ENCODE measurements at places on chromosomes 4 and X.

DNA sequence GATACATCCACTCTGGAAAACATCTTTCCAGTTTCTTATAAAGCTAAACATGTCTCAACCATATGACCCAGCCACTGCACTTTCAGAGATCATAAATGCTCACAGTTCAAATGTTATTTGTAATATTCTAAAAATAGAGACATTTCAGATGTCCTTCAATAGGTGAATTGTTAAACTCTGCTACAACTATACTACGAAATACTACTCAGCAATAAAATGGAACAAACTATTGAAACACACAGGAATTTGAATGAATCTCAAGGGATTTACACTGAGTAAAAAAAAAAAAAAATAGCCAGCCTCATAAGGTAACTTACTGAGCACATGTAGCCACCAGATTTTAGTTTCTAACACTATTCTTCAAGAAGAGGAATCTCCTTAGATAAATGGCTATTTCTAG is 253.9 kb downstream of the PCDH18 start:
- no peak for DNase-seq

DNA sequence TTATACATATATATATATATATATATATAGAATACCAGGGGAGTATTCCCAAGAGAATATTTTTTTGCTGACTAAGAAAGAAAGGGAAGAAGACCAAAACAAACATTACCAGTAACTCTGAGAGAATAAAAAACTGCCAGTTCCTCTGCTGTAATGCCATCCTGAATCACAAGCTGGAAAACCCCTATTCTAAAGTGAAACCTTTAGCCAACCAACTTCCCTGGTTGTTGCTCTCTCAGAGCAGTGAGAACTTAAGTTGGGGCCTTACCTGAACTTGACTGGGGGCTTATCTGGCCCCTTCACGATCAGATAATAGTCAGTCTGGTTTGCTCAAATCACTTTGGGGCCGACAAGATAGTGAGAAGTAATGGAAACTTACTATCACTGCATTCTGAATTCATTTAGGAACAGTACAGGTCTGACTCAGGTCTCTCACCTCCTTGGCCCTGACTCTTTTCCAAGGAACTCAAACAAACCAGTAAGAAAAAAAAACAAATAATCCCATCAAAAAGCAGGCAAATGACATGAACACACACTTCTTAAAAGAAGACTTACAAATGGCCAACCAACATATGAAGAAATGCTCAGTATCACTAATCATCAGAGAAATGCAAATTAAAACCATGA is 62.5 kb downstream of the CD40LG start:
- DNase-seq = no peak

DNA sequence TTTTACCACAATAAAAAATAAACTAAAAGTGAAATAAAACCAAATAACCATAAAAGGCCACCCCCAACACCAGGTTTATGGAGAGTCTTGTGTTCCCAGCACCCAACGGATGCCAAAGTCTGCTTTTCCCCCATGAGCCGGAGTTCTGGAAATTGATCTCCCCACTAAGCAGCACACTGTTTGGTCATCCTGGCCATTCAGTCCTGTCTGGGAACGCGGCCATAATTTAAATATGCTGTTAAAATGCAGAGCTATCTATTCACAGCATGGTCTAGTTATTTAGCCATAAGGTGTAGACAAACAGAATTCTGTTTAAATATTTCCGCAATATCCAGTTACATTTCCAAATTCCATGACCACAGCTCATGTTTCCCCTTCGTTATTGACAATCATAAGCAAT is 129.6 kb upstream of the TBL1X start:
- DNase-seq = no peak

- DNase-seq = no peak
These were observed 69.9 kb upstream of the TNIP3 start for GRCh38 chr4:121233982-121234381.

DNA sequence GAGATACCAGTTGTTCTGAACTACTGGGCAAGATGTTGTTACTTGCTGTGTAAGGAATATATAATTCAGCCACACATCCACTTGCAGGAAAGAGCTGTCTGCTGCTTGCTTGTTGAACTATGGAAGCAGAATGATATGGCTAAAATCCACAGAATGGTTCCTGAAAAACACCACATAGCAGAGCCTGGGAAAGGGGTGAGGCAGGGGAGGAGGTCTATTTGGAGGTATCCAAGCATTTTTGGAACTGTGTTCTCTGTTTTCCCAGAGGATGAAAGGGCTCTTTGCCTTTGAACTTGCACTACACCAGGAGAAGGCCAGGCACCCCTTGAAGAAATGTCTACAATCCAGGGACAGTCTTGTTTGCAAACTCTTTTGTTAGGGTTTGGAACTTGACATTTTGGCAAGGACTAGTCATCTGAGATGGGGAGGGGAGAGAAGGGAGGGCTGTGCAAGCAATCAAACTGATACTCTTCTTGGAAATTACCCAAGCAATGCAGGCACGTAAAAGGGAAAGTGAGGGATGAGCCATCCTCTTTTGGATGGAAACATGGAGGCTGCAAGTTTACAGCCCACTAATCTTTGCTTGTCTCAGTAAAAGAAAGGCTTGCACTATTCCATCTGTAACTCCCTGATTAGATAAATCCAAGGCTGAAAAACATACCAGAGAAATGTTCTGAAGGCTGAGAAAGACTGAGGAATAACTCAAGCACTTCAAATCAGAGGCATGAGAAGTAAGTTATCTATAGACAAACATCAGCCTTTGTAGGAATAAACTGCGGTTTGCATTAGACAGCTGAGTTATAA is 141.0 kb downstream of the TSPAN5 start:
- DNase-seq = no peak

GRCh38 chrX:46587158-46587557 is 13.6 kb downstream of the CHST7 start:
- no peak for DNase-seq

DNA sequence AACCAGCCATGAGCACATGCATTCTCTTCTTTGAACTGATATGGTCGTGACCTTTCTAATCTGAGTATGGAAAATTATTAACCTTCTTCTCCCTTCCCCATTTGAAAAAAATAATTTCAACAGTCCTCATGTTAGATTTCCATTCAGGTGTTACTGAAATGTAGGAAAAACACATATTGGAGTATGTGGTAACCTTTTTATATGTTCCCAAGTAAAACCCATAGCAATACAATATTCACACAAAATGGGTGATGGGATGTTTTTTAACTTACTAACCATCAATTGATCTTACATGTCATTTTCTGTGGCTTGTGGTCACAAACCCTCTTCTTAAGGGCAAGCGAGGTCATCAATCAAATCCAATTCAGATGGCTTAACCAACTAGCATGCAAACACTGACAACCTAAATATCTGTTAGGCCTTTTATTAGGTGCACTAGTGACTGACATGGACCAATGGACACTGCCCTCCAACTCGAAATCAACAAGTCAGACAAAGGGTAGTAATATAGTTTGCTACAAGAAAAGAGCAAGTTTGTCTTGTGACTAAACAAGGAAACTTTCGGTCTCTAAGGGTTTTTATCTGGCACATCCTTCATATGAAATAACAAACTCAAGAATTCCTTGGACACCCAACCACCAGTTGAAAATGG is 74.3 kb downstream of the CAMK2D start:
- no peak for DNase-seq
